Stimulated activated CD4-positive, alpha-beta T cell treated with anti-CD3 and anti-CD28 coated beads, Interleukin-1b, Interleukin-23, amount 100 ng/mL, for 1 hour (primary cell): ENCODE measurements at places on chromosomes 6 and 20.
A peak's percentile ranks its signal among the peaks of the same experiment; 100 is the strongest.

DNA sequence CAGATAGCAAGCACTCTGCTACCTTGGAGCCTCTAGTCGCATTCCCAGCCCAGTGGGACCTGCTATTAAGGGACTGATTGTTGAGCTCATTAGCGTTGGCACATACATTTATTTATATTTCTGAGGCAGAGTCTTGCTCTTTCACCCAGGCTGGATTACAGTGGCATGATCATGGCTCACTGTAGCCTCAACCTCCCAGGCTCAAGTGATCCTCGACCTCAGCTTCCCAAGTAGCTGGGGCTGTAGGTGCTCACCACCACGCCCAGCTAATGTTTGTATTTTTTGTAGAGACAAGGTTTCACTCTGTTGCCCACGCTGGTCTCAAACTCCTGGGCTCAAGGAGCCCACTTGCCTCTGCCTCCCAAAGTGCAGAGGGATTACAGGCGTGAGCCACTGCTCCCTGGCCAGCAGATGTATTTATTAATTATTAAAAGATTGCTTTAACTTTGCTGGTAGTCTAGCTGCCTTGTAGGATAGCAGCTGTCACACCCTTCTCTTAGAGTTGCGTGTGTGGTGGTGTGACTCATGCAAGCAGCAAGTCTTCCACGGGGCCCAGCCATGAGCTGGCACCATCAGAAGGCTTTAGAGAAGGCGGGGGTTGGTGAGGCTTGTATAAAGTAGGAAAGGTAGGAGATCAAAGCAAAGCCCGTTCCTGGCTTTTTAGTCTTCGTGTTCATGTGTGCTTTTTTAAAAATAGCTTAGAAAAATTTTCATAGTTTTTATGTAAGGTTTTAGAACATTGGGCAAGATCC, 16.5 kb downstream of the ACTR5 start:
- no peak for DNase-seq

- no peak for DNase-seq
Measured at GRCh38 chr6:121032268-121033006, 301.8 kb downstream of the TBC1D32 start.

- DNase-seq, result no peak
Measured at GRCh38 chr6:113365191-113365590, 492.0 kb upstream of the MARCKS start.

- no peak for DNase-seq
Measured at GRCh38 chr6:161813156-161813555, 539.3 kb upstream of the AGPAT4 start.

DNA sequence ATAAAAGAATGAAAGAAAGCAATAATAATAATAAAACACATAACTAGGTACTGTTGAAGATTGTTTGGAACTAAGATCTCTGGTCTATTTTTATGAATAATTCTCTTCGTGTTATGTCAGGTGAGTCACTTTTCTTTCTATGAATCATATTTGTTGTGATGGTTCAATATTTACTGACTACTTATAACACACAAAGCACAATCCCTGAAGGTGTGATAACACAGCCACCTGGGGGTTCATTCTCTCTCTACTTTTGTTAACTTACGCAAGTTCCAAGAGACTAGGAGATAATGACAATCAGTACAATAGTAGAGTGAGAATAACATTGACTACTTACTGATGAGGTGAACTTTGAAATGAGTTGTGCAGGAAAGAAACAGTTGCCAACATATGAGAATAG, 149.9 kb downstream of the IBTK start:
- DNase-seq, result no peak

GRCh38 chr6:30678964-30679726, 6.3 kb upstream of the DHX16 start:
- peak; percentile 92 for DNase-seq

- no peak for DNase-seq
Measured at GRCh38 chr20:57438552-57438951, 47.4 kb downstream of the RBM38 start.

- no peak for DNase-seq
Measured at GRCh38 chr6:39276379-39276995, 37.7 kb downstream of the KCNK17 start.

- no peak for DNase-seq
Measured at GRCh38 chr6:49766762-49767161, 20.3 kb downstream of the PGK2 start.

DNA sequence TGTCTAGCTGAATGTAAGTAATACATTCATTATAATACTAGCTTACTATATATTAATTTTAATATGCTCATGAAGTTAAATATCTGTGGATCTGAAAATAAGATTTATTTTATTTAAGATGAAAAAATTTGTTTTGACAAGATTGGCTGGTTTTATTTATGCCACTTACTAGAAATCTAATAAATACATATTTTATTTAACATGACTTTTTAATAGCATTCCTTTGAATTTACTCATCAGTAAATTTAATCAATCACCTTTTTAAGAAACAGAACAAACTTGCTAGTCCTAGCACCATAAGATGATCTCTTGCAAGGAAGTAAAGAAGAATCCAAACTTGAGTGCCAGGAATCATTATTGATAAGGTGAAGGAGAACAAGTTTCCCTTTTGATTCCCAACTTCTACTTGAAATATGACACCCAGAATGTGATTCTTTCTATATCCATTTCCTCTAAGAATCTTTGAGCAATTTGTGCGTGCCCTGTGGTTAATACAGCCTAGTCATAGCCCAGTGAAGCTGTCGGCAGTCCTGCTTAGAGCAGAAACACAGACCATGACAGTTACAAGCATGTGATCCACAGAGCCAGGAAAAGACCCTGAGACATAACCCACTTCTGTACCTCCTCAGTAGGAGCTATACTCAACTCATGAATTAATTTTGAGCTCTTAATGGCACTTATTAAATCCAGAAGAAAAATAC, 282.3 kb upstream of the QKI start:
- DNase-seq, result no peak

GRCh38 chr6:16651871-16652270, 109.4 kb downstream of the ATXN1 start:
- no peak for DNase-seq

DNA sequence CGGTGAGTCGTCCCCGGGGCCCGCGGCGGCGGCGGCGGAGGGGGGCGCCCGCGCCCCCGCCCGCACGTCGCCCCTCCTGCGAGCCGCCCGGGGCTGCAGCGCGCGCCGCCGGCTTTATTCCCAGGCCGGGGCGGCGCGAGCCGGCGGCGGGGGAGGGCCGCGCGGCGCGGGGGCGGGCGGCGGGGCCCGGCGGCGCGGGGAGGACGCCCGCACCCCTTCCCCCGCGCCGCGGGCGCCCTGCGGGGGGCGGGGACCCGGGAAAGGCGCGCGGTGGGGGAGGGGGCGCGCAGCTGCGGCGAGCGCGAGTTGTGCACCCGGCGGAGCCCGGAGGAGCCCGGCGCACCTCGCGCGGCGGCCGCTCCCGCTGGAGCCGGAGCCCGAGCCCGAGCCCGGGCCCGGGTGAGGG, 646 bp downstream of the HMGA1 start:
- no peak for DNase-seq

GRCh38 chr20:33624399-33624798, 37.7 kb upstream of the C20orf144 start:
- no peak for DNase-seq

GRCh38 chr6:53302678-53303360, 45.9 kb downstream of the ELOVL5 start:
- DNase-seq, result no peak

- no peak for DNase-seq
Measured at GRCh38 chr6:32937230-32937633, 3.6 kb downstream of the HLA-DMB start.

- DNase-seq, result no peak
Measured at GRCh38 chr20:59661153-59661552, 56.8 kb downstream of the PHACTR3 start.

- DNase-seq, result no peak
Measured at GRCh38 chr6:100289285-100289684, 175.4 kb downstream of the SIM1 start.

DNA sequence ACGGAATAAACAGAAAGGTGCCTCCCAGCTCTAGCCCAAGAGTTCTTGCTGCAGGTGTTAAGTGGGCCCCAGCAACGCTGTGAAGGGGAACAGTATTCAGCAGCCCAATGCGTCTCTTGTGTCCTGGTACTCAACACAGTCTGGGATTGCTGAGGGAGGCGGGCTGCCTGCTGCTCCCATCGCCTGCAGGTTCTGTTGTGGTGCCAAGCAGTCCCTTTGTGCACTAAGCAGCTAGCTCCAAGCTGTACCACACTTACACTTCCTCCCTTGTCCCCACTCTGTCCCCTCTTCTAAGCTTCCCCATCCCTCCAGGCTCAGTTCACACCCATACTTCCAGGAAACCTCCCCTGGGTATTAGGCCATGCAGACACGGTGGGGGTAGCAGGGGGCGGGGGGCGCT, 92.7 kb downstream of the AGPAT4 start:
- no peak for DNase-seq

GRCh38 chr20:60637801-60638200, 614.3 kb upstream of the CDH4 start:
- DNase-seq, result no peak

DNA sequence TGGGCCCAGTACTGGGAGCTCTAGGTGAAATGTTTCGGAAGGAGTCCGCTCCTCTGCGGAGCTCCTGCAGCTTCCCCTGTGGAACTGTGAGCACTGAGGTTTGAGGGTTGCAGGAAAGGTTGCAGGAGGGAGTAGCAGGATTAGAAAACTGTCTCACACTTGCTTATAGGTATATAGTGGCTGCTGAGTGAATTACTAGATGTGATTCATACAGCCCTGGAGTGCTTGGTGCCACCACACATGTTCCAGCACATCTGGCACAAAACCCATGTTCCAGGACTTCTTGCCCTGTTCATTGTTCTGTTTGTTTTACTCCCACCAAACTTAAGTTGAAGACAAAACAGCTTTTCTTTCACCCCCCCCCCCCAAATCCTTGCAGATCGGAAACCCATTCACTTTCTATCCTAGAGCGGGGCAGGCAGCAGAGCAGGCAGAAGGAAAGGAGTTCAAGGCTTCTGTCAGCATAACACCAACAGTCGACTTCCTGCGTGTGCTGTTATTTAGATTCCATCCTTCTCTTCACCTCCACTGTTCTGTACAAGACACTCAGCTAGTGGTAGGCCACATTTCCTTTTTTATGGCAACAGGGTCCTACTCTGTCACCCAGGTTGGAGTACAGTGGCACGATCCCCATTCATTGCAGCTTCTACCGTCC, 669 bp upstream of the PEX6 start:
- no peak for DNase-seq

DNA sequence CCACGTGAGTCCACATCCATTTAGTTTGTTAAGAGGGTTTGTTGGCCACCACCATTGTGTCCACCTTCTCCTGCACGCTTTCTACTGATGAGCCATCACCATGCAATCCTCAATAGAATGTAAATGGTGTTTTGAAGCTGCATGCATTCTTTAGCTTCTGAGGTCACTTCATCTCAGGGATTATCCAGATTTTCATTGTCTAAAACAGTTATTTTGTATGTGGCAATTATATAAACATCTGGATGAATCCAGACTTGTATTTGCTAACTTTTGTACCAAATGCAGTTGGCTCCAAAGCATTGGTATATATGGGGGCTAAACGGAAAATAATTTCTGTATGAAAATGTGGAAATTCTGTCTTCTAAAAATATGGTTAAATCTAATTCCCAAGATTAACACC, 231.2 kb upstream of the ARID1B start:
- DNase-seq, result no peak

- DNase-seq, result no peak
Measured at GRCh38 chr20:45918182-45918737, 6.3 kb upstream of the PLTP start.

- no peak for DNase-seq
Measured at GRCh38 chr20:34628026-34628425, 48.9 kb downstream of the PIGU start.

- DNase-seq, result no peak
Measured at GRCh38 chr20:52193886-52194545, 2.4 kb upstream of the ZFP64 start.
